ENCODE measurements at places on chromosomes 5 and 9. TPM values are rescaled to one million over a fixed set of nuclear protein-coding genes. Genes with fewer than 3 reads are reported as not detected.

Gene SNCAIP
- not detected for total RNA-seq

Gene MELK
- total RNA-seq: 21.8 TPM

DNA sequence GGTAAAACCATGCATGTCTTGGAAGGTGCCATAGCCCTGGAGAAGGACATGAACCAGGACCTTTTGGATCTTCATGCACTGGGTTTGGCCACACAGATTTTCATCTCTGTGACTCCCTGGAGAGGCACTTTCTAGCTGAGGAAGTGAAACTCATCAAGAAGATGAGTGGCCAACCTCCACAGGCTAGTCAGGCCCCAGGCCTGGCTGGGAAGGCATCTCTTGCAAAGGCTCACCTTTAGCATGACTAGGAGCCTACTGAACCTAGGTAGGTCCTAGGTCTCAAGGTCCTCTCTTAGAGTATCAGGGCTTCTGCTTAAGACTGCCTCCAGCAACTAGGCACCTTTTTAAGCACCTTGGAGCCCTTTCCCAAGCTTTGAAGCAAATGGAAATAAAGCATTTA is 1448.7 kb upstream of the ACO1 start:
- DNase-seq: no peak

- DNase-seq: no peak
These were observed 55.1 kb upstream of the PHYKPL start for GRCh38 chr5:178287791-178288105.

Gene NUDT12
- total RNA-seq: 3.3 TPM

DNA sequence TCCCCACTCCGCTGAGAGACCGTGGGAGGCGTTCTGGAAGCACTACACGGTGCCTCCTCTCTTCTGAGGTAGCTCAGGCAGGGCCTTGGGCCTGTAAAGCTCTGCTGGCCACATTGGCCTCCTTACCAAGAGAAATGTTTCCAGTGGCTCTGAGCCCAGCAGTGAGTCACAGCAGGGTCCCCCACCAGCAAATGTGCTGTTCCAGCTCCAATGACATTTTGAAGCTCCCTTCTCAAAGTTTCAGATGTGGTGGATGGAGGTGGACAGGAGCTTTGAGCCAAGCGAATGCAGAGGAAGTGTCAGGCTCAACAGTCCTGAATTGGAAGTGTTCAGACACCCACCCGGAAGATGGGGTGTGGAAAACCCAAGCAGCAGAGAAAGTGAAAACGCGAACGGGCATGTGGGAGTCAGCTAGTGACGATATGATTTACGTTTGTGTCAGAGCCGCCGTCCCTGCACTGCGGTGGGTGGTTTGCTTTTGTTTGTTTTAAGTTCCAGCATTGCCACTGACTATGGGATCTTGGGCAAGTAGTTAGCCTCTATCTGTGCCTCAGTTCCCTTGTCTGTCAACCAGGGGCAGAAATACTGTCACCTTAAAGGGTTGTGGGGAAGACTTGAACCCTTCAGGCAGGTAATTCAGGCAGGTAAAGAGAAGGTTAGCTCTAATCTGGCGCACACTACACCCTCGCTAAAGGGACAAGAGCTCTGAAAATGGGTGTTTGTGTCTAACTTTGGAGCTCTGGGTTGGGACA is 38.2 kb downstream of the C5orf15 start:
- DNase-seq: no peak

Gene CATSPER3
- not detected for total RNA-seq

Gene GABBR2
- total RNA-seq: not detected

GRCh38 chr5:177479774-177480173 is 6.3 kb upstream of the DBN1 start:
- no peak for DNase-seq

Gene IDNK
- total RNA-seq: 3.3 TPM

GRCh38 chr9:134472256-134472655 is 146.0 kb downstream of the RXRA start:
- DNase-seq: no peak

DNA sequence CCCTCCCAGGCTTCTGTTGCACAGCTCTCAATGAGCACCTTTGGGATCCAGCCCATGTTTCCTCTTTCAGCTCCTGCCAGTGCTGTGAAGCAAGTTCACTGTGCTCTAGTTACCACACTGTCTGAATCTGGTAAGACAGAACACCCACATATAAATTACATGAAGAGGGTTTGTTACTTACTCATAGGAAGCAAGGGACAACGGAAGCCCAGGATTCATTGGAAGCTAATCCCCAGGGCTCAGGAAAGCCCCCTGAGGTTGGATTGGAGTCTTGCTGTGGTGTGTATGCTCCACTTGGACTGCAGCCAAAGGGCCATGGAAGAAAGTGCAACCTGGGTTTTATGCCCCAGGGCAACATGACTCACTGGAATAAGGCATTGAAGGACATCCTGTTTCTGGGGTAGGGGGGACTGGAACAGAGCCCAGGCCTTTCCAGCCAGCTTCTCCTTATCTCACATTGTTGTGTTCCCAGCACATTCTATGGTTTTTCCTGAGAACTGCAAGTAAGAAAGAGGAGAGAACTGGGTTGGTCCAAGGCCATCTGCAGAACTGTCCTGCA is 15.6 kb upstream of the CLK4 start:
- DNase-seq: no peak

- DNase-seq: no peak
These were observed 14.9 kb downstream of the CDHR2 start for GRCh38 chr5:176564002-176564401.

Gene SLC45A2
- not detected for total RNA-seq

DNA sequence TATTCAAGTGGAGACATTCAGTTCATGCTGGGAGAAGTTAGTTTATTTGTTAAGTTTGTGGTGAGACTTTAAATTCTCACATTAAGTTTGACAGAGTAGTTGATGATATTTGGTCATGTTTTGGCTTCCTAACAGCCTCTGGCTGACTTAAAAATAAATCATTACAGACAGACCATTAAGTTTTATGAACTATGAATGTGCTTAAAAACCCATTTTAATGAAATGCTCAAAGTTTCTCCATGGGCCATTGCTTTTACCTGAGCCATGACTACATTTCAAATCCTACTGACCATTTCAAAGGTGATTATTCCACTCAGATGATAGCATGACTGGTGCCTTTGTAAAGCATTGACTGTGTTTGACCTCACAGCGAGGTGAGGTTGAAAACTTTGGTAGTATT is 192.7 kb downstream of the LRRC70 start:
- DNase-seq: no peak

Gene DHFR
- 34.5 TPM for total RNA-seq

DNA sequence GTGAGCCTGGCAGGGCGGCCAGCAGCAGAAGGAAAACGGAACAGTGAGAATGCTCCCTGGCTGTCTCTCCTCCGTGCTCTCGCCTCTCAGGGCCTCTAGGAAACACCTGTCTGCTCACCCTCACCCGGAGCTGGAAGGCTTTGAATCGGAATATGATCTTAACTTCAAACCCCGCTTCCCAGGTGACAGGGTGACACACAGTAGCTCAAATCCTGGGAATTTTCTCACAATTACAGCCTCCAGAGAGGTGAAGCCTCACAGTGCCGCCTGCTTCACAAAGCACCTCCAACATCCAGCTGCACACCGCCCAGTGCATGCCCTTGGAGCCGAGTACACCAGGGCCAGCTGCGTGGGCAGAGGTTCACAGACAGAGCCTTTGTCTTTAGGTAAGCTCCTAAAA is 12.5 kb downstream of the SEC16A start:
- DNase-seq: no peak

Gene SMIM33
- total RNA-seq: not detected

DNA sequence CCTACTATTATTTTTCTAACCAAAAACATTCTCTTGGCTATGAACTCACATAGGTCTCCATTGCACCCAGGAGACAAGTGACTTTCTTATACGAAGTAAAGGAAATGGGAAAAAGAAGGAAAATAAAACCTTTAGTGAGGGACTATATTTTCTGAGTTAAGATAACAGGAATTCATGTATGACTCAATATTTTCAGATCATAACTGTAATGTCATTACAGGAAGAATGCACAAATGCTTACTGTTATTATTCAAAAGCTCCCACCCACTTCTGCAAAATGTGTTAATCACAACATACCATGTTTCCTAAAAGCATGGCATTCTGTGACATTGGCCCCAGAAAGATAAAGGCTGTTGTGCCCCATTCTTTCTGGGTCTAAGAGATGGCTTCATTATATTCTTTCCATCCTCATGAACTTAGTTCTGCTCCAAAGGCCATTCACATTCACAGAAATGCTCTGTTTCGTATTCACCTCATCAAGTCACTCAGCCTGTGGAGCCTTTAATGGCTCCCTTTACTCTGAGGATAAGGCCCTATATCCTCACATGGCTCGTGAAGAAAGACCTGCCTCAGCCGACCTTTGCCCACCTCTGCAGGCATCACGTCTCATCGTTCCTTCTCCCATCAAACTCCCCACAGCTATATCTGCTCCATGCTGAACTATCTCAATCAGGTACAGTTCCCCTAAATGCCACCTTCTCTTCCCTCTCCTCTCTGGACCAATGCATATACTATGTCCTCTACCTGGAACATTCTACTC is 77.0 kb downstream of the ABCA1 start:
- DNase-seq: no peak

GRCh38 chr5:112109331-112110007 is 309.6 kb downstream of the EPB41L4A start:
- peak; percentile 19 for DNase-seq

- DNase-seq: no peak
These were observed 43.4 kb upstream of the HAPLN1 start for GRCh38 chr5:83764101-83764500.

DNA sequence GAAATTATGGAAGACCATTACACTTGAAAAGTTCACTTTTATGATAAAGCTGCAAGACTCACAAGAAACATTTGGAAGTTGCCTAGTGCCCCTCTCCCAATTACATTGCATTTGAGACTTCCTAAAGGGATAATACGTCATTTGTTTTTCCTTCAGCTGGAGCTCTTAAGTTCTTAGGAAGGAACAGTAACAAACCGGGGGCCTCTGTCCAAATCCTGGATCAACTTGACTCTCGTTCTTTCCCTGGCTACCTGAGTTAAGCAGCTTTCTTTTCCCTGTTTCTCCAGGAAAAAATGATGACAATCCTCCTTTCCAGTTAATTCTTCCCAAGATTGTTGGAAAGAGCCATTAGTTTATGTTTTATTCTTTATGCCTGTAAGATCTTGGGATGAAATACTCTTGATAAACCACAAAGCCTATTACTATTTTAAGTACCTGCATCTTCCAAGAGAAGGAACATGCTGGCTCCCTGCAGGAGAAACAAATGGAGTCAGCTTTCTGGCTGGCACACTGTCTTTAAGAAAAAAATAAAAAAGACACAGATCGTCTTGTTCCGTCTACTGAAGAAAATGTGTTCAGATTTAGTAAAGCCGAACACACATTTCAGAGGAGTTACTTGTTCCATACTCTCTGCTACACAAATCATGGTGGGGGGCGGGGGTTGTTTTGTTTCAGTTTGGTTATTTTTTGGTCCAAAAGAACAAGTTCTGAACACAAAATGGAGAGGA is 297.9 kb downstream of the EFNA5 start:
- DNase-seq: no peak

DNA sequence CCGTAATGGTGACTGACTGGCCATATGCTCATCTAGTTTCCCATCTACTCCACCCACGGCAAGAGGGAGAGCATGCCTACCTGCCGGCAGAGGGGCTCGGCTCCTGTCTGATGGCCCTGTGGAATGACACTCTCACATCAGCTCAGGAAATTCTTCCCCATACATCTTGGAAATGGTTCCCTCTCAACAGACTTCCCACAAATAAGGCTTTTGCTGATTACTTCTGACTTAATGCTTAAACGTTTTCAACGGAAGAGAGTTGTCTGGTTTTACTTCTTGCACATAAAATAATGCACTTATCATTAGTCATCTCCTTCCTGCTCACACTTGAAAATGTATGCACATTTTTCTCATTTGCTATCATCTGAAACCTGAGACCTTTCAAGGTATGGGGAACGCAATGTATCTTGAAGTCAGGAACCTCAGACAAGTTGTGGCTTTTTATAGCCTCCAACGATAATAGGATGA is 129.5 kb downstream of the TTLL11 start:
- DNase-seq: no peak

GRCh38 chr5:39760385-39761198 is 335.8 kb upstream of the DAB2 start:
- DNase-seq: no peak
